Activated CD4-positive, alpha-beta memory T cell treated with anti-CD3 and anti-CD28 coated beads for 36 hours (primary cell): ENCODE measurements at places on chromosomes 11 and 22. TPM values are rescaled to one million over a fixed set of nuclear protein-coding genes. Genes with fewer than 3 reads are reported as not detected.

DNA sequence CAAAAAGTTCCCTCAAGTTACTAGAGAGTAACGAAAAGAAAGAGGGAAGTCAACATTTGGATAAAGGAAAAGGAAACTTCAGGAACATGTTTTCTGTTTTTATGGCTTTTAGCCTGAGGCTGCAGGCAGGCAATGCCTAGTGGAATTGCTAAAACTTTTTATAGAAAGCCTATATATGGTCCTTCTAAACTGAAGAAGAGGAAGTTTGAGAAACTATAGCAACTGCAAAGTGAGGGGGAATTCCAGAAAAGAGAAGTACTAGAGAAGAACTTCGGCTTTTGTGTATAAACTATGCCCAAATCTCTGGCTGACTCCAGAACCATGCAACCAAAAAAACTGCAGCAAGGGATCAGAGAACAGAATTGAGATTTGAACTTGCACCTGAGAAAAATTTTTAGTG is 74.3 kb upstream of the ARHGAP42 start:
- H3K27me3 ChIP-seq = no peaks in the 10 kb centered on the region
- H3K36me3 ChIP-seq = no peaks in the 10 kb centered on the region
- DNase-seq = no peak
- H3K4me3 ChIP-seq = no peak overlapping the region
- no peaks in the 10 kb centered on the region for H3K4me1 ChIP-seq
- H3K27ac ChIP-seq = no peak overlapping the region

DNA sequence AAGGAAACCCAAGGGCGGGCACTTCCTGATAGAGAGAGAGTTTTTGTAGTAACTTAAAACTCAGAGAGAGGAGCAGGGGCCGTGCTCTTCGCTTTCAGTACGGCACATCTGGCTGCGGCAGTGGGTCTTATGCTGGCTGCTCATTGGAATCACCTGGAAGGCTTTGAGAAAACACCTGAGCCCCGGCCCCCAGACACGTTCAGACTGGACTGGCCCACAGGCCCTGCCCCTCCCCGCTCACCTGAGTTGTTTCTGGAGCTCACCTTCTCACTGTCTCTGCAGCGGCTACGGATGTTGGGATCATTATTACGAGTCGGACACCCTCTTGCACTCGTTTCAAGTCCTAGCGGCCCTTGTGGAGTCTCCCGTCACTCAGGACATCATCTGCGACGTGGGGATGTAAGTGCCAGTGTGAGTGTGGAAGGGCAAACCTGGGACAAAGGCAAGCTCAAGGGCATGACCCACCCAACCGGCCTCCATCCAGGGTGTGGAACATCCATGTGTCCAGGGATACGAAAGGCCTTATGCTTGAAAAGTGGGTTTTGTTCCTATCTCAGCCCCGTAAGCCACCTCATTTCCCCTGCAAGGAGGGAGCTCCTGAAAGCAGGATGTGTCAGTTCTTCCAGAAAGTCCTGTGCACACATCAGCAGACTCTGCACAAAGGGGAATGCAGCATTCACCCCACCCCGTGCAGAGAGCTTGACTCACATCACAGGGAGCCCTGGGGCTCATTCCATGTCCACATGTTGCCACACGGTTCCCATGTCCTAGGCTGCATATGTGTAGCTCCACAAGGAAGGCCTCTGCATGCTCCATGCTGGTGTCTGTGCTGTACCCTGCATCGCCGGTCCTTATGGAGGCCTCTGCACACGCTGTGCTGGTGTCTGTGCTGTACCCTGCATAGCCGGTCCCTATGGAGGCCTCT is 5.4 kb downstream of the NADSYN1 start:
- no peak for DNase-seq
- H3K4me1 ChIP-seq = peaks cover 14% of the 10 kb centered on the region
- no peak overlapping the region for H3K4me3 ChIP-seq

TBX10 gene
- not detected for total RNA-seq

- no peak overlapping the region for H3K27ac ChIP-seq
- peaks cover 20% of the 10 kb centered on the region for H3K4me1 ChIP-seq
- no peak overlapping the region for H3K4me3 ChIP-seq
These were observed 124.9 kb downstream of the C11orf58 start for GRCh38 chr11:16863389-16863788.
